ENCODE measurements at places on chromosomes 12 and 14.

DNA sequence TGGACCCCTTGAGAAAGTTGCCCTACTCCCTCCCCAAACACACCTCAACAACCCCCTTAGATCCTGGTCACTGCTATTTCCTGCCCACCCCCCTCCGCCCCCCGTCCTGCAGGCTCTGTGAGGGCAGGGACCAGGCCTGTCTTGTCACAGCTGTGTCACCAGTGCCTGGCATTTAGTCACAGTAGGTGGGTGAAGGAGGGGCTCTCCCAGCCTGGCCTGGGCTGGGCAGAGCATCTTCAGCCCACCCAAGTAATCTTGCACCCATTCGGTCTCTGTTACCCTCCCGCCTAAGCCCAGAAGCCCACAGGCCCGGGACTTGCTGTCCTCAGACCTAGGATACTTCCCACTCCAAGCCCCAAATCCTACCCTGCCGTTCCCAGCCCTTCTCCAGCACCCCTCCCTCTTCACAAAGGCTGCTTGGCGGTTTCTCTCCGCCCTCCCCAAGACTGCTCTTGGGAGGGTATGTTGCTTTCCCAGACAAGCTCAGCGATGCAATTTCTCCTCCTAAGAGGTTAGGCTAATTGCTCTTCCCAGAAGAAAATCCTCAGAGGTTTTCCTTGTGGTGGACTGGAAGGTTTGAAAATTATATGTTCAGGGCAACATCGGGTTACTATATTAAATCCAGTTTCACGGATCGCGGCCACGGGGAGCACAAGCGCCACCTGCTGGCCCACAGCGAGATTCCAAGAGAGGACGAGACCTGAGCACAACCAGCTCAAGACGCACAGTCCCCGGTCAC is 50.8 kb upstream of the ZFP36L1 start:
- peak; percentile 90 for DNase-seq

DNA sequence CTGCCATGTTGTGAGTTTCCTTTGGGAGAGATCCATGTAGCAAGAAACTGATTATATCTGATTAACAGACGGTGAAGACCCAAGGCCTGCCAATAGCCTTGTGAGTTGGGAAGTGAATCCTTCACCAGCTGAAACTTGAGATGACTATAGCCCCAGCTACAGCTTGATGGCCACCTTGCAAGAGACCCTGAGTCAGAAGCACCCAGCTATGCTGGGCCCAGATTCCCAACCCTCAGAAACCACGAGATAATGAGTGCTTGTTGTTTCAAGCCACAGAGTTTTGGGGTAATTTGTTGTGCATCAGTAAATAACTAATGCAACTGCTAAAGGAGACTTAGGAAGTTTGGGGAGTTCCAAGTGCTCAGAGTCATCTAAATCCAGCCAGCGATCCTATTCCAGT is 80.3 kb downstream of the AVPR1A start:
- no peak for DNase-seq

GRCh38 chr14:68639000-68639757 is 153.7 kb downstream of the ZFP36L1 start:
- DNase-seq: peak; percentile 41

GRCh38 chr14:100979780-100980179 is 76.3 kb upstream of the RTL1 start:
- no peak for DNase-seq

- DNase-seq: no peak
Observed at GRCh38 chr12:50129290-50129689, 17.3 kb downstream of the COX14 start.
